ENCODE measurements at places on chromosomes 2 and 18. TPM values are rescaled to one million over a fixed set of nuclear protein-coding genes. Genes with fewer than 3 reads are reported as not detected.

Gene KIAA2012
- total RNA-seq = not detected

Gene ALPP
- 0.84 TPM for total RNA-seq

Gene FAM110C
- total RNA-seq = not detected

Gene GPBAR1
- not detected for total RNA-seq

Gene IL18R1
- not detected for total RNA-seq

Gene GAL3ST2
- not detected for total RNA-seq

GRCh38 chr2:200471324-200471848 is 38.5 kb downstream of the KCTD18 start:
- peak; percentile 33 for DNase-seq

GRCh38 chr2:172777431-172777830 is 41.8 kb downstream of the RAPGEF4 start:
- DNase-seq = no peak

GRCh38 chr2:57402096-57402495 is 644.5 kb upstream of the VRK2 start:
- no peak for DNase-seq

DNA sequence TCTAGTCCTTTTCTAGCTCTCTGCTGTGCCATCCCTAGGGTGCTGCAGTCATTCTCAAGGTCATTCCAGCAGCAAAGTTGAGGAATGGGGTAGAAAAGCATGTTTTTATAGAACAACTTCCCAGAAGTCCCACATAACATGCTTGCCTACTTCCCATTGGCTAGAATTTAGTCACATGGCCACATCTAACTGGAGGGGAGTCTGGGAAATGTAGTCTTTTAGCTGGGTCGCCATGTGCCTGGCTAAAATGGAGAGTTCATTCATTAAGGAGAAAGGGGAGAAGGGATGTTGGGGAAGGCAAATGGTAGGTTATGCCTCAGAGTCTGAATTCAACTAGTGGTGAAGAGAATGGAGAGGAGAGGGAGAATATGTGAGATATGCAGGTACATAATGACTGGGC is 85.7 kb downstream of the SLC4A3 start:
- DNase-seq = peak; percentile 69

- DNase-seq = peak; percentile 52
Measured at GRCh38 chr2:216034065-216034464, 20.7 kb upstream of the MREG start.

DNA sequence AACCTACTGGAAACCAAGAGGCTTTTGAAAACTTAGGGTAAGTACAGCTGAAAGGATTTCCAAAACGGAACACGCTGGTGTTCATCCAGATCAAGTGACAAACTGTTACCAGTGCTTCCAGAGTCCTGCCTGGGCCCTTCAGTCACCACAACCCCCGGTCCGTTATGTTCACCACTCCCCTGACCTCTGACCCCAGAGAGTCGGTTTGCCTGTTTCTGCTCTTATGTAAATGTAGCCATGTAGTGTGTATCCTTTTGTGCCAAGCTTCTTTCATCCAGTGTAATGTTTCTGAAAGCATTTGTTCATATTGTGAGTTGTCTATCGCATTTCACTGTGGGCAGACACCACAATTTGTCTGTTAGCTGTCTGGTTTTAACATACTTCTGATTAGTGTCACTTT is 217.5 kb downstream of the NCK2 start:
- no peak for DNase-seq

- DNase-seq = peak; percentile 18
Measured at GRCh38 chr2:233480490-233481202, 85.9 kb downstream of the USP40 start.

DNA sequence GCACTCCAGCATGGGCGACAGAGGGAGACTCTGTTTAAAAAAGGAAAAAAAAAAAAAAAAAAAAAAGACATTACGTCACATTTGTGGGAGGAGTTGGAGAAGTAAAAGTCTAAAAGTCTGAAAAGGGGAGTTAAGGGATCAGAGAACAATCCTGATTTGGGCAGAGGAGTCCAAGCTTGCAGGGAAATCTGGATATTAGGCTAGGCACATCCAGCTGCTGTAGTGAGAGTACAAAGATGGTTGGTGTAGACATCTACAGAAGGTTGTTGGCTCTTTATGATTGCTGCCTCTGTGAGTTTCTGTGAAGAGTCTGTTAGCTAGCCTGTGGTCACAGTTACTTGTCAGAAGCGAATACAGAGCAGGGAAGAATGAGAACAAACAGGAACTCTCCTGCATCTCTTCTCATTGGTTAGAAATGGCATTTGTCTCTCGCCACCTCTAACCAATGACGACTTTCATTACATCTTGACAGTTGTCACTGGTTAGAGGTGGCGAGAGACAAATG is 3.3 kb upstream of the OSBPL6 start:
- DNase-seq = no peak
